AG04449 (cell line): ENCODE measurements at places on chromosomes 3 and 15.

- DNase-seq: no peak
These were observed 67.2 kb downstream of the MYO9A start for GRCh38 chr15:72050700-72051099.

- no peak for DNase-seq
These were observed 17.8 kb downstream of the ACKR2 start for GRCh38 chr3:42827023-42827422.

GRCh38 chr3:49638445-49638844, 35.7 kb upstream of the APEH start:
- no peak for DNase-seq

DNA sequence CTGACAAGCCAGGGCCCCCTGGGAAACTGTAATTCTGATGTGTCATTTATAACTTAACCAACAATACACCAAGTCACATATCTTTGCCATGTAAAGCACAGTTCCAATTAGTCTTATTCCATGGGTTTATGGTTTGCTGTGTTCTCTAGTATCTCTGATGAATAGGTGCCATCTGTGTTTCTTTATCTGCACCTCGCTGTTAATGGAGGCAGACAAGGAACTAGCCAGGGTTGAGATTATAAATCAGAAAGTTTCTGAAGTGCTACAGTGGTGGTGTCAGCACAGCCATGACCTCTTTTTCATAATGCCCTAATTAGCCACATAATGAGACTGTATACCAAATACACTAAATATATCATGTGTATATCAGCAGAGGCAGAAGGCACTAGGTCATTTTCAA, 866.4 kb downstream of the PLOD2 start:
- no peak for DNase-seq

GRCh38 chr3:120281261-120281660, 3.8 kb downstream of the GPR156 start:
- no peak for DNase-seq
